ENCODE measurements at places on chromosomes 5 and 9.

- no peak for DNase-seq
Measured at GRCh38 chr5:5494489-5495402, 72.3 kb downstream of the ICE1 start.

DNA sequence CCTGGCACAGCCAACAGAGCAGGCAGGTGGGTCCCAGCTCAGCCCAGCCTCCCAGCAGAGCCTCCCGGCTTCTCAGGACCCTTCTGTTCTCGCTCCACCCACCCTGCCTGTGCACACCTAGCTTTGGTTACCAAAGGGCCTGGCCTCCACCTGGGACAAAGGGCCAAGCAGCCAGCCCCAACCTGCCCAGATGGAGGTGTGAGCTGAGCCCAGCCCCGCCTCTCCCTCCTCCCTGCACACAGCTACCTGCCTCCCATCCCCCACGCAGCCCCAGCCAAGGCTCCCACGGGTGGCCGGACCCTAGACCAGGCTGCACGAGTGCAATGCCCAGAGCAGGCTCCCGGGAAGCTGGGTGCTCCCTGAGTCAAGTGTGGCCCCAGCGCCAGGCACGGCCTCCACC, 5.6 kb downstream of the TPRN start:
- DNase-seq = no peak

GRCh38 chr5:41871852-41872251, 1.6 kb upstream of the OXCT1 start:
- no peak for DNase-seq

- DNase-seq = peak; percentile 56
Measured at GRCh38 chr5:160159991-160160792, 40.9 kb upstream of the PWWP2A start.

DNA sequence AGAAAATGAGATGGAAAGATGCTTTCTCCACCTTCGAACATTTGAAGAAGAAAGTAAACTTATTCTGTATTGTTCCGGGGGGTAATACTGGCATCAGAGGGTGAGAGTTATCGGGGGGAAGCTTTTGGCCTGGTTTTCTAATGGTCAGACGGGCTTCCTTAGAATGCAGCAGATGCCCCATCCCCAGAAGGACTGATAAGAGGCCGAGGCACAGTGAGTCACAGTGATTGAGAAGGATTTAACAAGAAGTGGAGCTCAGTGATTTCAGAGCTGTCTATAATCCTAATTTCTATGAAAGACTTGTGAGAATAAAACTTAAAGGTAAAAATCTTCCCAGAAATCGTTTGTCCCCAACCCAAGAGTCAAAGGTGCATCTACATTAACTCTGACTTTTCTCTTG, 123.9 kb downstream of the DOCK8 start:
- DNase-seq = no peak

DNA sequence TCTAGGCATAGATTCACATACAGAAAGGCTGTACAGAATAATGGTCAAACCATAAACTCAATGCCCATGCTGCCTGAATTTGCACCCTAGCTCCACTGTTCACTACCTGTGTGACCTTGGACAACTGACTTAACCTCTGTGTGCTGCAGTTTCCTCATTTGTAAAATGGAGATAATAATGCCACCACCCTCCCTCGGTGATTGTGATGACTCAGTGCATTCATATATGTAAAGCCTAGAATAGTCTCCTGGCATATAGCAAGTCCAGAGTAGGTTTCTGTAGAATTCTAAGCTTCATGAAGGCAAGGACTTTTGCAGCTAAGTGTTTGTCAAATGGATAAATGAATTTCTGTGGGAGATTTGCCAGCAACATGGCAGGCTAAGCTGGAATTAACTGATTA, 297.8 kb upstream of the NR4A3 start:
- DNase-seq = no peak

- DNase-seq = no peak
Measured at GRCh38 chr9:72185561-72185960, 36.3 kb downstream of the GDA start.

GRCh38 chr5:158246661-158247060, 387.7 kb upstream of the CLINT1 start:
- DNase-seq = no peak

DNA sequence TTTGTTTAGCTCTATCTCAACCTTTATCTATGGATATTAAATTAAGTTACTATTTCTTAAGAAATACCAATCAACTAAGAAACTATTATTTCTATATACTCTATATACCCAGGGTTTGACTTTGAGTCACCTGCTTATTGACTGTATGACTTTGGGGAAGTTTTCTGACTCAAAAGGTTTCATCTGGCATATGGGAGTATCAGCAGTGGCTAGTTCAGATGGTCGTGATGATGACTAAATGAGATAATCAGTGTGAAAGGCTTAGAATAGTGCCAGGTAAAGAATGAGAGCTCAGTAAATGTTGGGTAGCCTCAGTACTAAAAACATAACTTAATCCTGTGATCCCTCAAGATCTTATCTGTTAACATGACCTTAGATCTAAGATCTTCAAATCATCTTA, 179.7 kb upstream of the ISL1 start:
- DNase-seq = no peak

DNA sequence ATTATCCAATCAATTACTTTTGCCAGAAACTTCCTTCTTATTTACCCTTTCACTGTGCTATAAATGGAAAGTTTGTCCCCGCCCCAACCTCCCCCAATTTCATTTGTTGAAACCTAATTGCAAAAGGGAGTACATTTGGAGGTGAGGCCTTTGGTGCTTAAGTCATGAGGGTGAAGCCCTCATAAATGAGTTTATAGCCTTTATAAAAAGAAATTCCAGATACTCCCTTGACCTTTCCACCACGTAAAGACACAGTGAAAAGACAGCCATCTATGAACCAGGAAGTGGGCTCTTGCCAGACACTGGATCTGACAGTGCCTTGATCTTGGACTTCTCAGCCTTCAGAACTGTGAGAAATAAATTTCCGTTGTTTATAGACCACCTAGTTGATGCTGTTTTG, 82.3 kb downstream of the NUDT12 start:
- no peak for DNase-seq

- DNase-seq = peak; percentile 54
Measured at GRCh38 chr9:114738581-114739316, 56.8 kb upstream of the TEX48 start.

- no peak for DNase-seq
Measured at GRCh38 chr9:94713436-94714215, 12.9 kb upstream of the AOPEP start.

GRCh38 chr5:178931846-178932760, 8.9 kb upstream of the ZNF454 start:
- no peak for DNase-seq

DNA sequence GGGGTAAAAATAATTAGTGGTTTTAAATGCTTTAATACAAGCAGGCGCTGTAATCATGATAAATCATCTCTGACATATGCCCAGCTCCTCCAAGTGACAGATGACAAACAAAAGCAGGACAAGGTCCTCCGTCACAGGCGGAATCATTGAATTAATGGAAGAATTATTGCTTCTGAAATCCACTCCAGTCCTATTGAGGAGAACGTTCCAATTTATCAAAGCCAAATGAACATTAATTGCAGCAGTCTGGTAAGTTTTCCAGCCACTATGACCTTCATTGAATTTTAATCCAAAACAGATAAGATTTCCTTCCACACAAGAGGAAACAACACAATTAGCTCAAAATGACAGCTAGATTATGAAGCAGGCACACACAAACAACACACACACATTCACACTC, 136.8 kb downstream of the ASTN2 start:
- no peak for DNase-seq

- no peak for DNase-seq
Measured at GRCh38 chr5:62574599-62574998, 4.0 kb upstream of the LRRC70 start.

DNA sequence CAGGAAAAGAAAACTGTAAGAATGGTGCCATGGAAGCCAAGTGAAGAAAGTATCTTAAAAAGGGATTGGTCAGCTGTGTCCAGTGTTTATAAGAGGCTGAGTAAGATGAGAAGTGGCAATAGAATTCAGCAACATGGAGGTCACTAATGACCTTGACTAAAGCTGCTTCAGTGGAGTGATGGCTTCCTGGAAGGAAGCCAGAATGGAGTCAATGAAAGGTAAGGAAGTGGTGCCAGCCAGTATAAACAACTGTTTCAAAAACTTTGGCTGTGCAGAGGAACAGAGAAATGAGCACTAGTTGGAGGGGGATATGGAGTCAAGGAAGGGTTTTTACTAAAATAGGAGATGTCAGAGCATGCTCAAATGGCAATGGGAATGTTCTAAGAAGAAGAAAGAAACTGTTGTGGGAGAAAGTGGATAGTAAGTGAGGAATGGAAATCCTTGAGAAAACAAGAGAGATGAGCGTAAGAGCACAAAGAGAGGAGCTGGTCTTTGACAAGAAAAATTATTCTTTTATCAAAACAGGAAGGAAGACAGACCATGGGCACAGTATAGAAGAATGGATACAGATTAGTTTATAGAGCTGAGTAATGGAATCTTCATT, 11.1 kb upstream of the NRG2 start:
- no peak for DNase-seq

- no peak for DNase-seq
Measured at GRCh38 chr5:53031695-53032096, 42.5 kb downstream of the ITGA2 start.

DNA sequence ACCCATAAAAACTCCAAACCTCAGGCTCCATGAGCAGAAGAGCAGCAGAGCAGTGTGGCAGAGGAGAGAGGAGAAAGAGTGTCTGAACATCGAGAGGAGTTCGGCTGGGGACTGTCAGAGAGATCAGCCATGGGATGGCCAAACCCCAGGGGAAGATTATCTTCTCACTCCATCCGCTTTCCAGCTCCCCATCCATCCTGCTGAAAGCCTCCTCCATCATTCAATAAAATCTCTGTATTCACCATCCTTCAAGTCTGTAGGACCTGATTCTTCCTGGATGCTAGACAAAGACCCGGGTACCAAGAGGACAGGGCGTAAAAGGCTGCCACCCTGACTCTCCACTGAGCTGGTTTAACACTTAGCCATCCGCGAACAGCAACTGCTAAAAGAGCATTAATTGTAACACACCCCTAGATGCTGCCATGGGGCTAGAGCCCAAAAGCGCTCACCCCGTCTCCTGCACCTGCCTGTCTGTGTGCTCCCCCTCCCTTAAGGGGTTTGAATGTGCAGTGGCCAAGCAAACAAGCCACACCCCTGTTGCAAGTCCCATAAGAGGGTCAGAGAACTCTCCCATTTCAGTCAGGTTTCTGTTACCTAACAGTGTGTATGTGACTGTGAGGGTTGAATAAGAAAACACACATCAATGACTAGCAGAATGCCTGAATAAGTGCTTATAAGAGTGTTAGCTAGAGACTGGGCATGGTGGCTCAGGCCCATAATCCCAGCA, 13.9 kb upstream of the SELENOP start:
- DNase-seq = no peak

DNA sequence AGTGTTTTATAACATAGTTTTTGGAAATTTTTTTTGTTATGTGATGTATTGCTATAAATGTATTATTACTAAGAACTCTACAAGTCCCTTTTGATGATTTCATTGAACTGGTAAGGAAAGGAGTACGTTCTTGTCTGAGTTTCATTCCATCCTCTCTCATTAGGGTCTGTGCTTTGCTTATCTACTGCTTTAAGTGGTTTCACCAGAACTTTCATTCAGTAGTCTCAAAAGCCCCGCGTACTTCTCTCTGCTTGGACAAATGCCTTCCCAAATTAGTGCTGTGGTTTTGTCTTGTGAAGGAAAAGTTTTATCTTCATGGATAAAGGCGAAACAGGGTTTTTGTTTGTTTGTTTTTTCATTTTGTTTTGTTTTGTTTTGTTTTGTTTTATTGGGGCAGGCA, 469.8 kb upstream of the WWC1 start:
- no peak for DNase-seq

DNA sequence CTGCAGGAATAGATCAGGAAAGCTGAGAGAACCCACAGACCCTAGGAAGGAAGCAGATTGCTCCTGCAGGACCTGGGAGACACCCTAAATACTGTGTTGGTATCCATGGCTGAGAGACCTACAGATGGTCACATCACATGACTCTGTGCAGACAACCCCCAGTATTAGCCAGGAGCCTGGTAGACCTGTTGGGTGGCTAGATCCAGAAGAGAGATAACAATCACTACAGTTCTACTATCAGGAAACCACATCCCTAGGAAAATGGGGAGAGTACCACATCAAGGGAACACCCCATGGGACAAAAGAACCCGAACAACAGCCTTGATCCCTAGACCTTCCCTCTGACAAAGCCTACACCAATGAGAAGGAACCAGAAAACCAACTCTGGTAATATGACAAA, 24.2 kb upstream of the MELK start:
- no peak for DNase-seq

GRCh38 chr9:3241290-3241689, 284.5 kb downstream of the RFX3 start:
- DNase-seq = peak; percentile 12

DNA sequence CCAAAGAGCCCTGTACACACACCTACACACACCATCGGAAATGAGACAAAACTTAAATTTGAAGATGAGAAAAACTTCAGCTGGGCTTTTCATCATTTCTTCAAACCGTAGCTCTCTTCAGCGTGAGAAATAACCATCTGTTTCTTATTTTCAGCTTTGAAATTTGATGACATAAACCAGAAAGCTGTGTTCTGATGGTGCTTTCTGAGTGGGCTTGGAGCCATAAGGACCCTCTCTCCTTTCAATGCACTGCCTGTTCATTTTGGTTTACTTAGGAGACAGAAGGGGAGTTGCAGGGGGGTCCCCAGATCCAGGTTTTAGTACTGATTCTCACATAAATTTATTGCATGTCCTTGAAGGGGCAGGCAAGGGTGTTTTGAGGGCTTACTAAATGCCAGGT, 9.5 kb downstream of the FBXO10 start:
- no peak for DNase-seq

- DNase-seq = no peak
Measured at GRCh38 chr5:139368613-139369012, 14.5 kb downstream of the SLC23A1 start.

DNA sequence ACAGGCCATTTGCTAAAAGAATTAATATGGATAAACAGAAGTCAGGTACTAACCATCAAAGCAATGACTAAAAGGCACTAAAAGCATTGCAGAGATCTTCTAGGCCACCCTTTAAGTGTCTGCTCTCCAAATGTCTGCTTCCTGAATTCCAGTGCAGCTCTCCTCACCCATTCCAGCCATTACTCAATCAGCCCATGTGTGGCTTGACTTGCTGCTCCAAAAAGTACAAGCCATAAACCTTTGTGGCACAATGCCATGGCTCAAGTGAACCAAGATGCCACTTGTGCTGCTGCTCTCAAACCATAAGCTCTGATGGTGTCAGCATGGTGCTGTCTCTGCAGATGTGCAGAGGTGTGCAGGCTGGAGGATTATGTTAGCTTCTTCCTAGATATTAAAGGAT, 290.2 kb upstream of the POU5F2 start:
- DNase-seq = no peak

- DNase-seq = no peak
Measured at GRCh38 chr9:123282362-123283047, 14.1 kb upstream of the STRBP start.

Measured in smooth muscle cell of the brain vasculature (primary cell).